DMS53 (cell line): ENCODE measurements at places on chromosomes 3 and 15.

GRCh38 chr3:186088335-186088734, 20.6 kb downstream of the ETV5 start:
- DNase-seq = no peak

- no peak for DNase-seq
These were observed 16.3 kb downstream of the SLC9A9 start for GRCh38 chr3:143831994-143832393.

DNA sequence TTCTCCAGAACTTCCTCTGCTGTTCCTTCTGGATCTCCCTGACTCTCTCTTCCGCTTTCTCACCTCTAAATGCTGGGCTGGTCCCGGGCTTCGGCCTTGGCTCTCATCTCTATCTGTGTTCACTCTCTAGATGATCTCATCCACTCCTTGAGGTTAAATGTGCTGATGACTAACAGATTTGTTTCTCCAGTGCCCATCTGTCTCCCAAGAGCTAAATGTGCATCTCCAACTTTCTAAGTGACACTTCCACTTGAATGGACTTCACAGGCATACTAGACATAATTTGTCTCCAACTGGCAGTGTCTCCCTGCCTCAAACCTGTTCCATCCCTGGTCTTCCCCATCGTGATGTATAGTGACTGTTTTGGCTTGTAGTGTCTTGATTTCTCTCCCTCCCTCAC, 95.3 kb downstream of the ITPR1 start:
- DNase-seq = peak; percentile 3

DNA sequence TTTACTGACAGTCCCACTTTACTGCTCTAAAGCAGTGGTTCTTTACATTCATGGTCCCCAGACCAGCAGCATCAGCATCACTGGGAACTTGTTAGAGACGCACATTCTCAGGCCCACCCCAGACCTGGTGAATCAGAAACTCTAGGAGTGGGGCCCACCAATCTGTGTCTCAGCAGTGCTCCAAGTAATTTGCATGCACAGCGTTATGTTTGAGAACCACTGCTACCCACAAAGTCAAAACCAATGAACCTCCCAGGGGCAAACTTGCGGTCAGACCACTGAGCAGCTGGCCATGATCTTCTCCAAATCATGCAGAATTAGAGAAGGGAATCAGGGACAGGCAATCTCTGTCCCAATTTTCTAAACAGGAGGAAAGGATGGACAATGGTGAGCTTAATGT, 58.5 kb downstream of the ST8SIA2 start:
- no peak for DNase-seq

DNA sequence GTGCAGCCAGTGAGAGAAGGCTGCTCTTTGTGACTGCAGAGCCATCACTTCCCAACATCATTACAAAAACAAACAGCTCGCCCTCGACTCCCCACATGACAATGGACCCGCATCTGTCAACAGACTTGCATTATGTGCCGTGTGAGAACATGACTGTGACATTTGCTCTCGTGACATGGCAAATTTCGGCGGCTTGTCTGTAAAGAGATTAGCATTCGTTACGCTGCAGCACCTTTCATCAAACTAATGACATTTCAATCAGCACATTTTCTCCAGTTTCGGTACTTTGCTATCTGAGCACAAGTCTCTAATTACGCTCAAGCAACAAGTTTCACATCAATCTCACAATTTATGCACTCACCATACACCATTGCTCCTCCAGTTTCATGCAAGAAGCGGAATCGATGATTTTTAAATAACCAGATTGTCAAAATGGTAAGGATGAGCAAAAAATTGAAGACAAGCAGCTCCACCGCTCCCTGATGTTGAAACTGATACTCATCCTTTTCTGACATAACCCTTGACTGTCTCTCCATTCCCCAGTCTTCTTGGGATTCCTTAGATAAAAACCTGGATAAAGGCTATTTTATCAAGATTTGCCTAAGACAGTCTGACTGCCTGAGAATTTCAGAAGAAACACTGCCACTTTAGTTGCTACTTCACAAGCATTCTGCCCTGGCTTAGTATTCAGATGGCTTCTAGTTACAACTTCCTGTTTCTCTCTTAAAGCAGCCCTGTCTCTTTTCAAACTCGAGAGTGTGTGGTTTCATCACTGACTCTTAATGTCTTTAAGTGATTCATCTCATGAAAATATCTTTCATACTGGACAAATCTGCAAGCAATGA, at the start of gene SLC9A9:
Gene SLC9A9, minus strand, starts transcription at position 682 of the 845 bp plus-strand sequence. Its CDS starts 146 bp downstream, at position 536.
- DNase-seq = peak; percentile 67

DNA sequence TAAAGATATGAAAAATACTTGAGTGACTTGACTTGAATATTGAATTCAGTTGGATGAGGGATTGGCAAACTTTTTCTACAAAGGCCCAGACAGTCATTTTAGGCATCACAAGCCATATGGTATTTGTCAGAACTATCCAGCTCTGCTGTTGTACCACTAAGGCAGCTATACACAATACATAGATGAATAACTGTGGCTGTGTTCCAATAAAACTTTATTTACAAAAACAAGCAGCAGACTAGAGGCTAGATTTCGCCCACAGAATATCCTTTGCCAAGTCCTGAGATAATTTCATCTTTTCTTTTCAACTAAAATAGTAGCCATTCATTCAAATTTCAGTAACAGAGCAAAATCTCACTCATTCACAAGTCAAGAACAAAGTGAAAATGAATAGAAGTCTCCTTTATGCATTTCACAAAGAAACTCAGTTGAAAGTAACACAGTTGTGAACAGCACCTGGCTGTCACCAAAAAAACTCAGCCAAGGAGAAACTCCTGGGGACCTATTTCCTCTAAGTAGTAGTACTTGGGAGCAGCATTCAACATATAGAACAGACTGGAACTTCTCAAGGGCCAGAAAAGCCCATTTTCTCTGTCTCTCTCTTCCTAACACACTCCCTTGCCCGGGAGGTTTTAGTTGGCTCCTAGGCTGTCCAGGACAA, 56.3 kb downstream of the OSBPL10 start:
- no peak for DNase-seq

DNA sequence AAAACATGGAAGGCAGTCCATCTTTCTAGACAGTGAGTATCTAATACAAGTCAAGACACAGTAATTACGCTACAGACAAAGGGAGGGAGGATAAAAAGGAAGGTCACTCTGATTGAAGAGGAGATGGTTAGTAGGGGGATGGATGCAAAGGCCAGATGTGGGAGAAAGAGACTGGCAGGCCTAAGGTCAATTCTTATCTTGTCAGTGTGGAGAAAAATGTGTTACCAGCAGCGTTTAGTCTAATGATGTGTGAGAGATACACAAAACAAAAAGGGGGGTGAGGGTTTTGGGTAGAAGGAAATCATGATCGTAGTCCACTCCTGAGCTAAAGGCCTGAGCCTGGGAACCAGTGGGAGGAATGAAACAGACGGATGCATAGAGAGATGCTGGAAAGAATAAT, 46.7 kb downstream of the RFTN1 start:
- no peak for DNase-seq

DNA sequence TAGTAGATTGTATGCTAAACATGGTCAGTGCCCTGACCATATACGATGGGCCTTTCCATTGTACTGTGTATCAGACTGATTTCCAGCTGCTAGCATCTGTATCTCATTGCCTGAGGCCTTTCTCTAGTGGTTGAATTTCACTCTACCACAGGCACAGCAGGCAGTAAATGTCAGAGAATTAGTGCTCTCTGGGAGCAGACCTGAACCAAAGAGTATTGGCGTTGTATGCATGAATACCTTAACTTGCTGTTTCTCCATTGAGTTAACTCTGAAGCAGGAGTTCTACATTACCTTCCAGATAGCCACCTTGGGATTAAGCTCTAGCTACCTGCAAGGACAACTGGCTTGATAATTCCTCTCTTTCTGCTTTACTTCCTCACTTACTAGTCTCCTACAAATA, 439.2 kb upstream of the EPHA3 start:
- no peak for DNase-seq

DNA sequence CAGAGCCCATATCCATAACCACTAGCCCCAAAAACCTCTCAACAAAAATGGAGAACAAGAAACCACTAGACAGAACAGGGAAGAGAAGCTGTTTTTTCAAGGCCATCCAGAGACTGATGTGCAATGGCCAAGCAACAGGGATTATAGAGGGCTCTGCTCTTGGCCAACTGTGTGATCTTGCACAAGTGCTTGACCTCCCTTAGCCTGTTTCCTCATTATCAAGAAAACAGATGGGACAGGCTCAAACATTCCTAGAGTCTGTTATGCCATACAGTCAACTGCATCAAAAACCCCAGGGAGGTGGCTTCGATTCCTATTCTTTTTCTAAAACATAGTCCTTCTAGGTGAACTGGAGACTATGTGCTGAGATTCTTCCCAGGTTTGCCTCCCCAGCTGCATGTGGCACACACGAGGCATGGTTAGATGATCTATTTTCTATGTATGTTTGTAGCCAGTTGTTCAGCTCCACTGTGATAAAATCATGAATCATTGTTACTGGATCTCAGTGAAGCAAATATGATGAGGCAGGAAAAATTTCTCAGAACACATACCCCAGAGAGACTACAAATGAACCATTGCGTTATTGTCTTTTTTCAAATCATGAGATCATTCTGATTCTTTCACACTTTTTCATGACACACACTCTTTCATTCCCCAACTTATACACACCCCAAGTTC, 132.9 kb upstream of the TGFBR2 start:
- DNase-seq = no peak

DNA sequence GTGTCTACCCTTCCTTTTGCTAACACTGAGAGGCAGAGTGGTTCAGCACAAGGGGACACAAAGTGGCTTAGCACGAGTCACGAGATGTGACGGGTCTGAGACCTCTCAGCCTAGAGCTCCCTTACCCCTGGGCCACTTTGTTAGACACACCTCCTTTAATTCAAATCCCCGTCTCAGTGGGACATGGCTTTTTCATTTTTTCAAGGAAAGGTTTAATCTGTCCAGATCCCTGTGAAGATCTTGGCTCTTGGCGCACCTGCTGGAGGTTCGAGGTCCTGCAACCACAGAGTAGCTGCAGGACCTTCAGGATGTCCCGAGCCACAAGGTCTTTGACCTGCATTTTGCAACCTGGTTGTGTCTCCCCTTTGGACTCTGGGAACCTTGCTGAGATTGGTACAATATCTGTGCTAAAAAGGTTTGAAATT, 52.0 kb downstream of the LPP start:
- DNase-seq = peak; percentile 39

- DNase-seq = peak; percentile 70
These were observed 245.0 kb upstream of the TOPAZ1 start for GRCh38 chr3:43996379-43997301.

DNA sequence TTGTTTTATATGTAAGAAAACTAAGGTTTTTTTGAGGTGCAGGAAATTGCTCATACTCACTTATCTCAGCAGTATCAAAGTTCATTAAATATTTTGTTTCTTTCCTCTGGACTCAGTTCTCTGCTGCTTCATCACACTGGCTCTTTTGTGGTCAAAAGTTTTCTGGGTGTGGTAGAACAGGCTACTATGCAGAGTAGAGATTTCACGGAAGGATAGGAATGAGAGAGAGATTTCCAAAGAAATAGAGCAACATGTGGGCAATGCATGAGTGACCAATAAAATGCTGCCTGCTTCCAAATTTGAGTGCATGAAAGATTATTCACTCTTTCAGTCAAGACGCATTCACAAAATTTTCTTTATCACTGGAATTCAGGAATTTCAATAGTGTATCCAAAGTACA, 577.3 kb upstream of the SEMA6D start:
- DNase-seq = no peak

DNA sequence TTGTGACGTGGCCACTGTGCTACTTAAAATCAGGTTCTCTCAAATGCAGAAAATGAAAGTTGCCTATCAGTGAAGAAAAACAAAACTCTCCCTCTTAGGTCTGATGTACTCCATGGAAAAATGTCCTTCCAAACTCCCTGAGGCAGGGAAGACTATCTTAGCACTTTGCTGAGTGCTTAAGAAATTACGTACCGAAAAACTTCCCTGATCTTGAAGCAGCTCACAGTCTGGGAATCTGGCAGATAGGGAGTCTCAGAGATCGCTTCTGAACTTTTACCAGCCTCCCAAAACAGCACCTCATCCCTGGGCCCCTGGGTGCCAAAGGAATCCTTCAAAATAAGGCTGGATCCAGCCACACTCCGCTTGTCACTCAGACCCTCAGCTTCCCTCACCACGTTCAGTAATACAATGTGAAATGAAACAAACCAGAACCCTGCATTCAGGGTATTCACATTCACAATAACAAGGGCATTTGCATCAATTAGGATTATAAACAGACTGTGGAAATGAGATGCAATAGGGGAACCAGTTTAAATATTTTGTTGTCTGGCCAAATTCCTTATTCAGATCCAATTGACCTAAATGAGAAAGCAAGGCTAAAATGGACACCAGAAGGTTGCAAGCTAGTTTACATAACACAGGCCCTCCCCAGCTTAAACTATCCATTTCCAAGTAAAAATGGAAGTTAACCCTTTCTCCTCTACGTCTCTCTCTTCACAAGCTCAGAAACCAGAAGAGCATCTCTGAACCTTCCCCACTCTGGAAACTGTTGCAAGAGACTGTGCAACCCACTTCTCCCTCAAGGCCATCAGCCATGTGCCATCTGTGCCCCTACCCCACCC, 20.9 kb downstream of the OSBPL10 start:
- no peak for DNase-seq

GRCh38 chr3:159583662-159584061, 405.0 kb upstream of the IL12A start:
- DNase-seq = no peak

- DNase-seq = no peak
These were observed 4.4 kb upstream of the ATOSA start for GRCh38 chr15:52683580-52683979.

DNA sequence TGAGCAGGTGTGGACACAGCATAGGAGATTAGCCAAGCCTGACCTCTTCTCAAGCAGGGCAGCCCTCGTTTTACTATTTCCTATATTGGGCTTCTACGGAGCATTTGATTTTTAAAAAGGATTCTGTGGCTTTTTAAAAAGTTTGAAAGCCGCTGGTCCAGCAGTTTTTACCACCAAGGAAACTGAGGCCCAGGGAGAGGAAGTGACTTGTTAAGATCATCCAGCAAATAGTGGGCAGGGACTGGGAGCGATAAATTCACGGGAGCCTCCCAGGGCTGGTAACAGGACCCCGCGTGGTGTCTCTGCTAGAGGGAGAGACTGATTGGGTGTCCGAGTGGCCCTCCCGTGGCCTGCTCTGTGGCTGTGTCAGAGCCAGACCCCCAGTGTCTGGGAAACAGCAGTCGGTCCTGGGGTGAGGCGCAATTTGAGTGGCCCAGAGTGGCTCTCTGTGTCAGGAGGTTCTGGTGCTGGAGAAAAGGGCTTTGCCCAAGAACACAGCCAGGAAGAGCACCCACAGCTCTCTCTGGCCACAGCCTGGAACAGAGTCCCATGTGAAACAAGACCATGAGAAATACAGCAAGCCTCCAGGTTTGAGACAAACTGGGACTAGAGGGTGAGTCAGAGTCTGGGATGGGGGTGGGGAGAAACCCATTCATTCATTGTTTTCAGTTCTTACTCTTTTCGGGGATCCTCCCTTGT, 4.2 kb downstream of the FURIN start:
- peak; percentile 68 for DNase-seq
